ENCODE measurements at places on chromosomes 13 and 19. TPM values are rescaled to one million over a fixed set of nuclear protein-coding genes. Genes with fewer than 3 reads are reported as not detected.

TSKS gene
- total RNA-seq = not detected

FGF22 gene
- total RNA-seq = 0.35 TPM

TEX29 gene
- total RNA-seq = not detected

GPR4 gene
- 12.6 TPM for total RNA-seq

C19orf85 gene
- total RNA-seq = not detected

WDR62 gene
- total RNA-seq = 4.8 TPM

URAD gene
- total RNA-seq = not detected

NCCRP1 gene
- not detected for total RNA-seq

CLIP3 gene
- total RNA-seq = 14.0 TPM

DNA sequence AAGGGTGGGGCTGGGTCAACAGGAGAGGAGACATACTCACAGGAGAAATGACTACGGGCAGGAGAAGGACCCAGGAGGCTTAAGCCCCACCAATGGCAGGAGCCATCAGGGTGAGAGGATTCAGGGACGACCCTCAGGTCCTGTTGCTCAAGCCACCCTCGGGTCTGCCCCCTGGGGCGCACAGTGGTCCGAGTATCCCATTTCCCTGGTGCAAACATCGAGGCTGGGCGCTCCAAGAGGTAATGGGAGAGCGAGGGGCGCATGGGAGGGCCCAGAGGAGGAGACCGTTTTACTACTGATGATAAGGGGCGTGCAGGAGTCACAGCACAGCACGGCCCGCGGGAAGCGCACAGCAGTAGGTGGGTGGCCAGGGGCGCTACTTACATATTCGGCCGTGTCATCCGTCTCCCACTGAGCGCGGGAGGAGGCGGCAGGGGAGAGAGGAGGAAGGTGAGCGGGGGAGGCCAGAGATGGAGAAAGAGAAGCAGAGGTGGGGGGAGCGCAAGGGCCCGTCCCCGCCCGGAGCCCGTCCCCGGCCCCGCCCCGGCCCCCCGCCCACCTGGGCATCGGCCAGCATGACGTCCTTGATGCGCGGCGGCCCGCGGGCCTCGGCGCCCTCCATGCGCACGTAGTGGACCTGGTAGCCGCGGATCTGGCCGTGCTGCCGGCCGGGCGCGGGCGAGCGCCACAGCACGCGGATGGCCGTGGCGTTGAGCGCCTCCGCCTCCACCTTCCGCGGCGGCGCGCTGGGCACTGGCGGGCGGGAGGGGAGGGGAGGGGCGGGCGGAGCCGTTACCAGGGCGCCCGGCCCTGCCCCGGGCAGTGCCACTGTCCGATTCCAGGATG lies 111.5 kb downstream of the PTPRS start:
- DNase-seq = no peak

DNA sequence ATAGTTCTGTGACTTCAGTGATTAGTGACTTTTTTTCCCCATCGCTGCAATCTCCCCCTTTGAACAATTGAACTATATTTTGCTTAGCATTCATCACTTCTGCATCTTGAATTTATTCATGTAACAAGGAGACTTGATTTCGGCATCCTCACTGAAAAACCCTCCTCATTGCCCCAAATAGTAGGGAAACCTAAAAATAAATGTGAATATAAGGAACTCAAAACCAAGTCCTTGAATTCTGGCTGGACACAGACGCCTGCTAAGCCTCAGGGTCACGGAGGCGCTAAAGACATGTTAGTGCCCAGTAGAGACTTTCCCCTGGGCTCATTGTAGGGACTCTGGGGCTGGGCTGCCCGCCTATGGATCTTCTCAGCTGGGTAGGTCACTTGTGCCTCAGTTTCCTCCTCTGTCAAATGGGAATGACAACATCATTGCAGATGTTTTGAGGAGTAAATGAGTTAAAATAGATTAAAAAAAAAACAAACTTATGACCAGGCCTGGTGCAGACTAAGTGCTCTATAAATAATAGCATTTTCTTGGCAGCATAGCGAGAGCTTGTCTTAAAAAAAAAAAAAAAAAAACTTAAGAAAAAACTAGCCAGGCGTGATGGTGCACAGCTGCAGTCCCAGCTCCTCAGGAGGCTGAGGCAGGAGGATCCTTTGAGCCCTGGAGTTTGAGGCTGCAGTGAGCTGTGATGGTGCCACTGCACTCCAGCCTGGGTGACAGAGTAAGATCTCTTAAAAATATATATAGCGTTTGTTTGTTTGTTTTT lies 1.8 kb upstream of the ADGRE5 start:
- no peak for DNase-seq

- DNase-seq = no peak
These were observed 198.0 kb downstream of the PCDH17 start for GRCh38 chr13:57829496-57829895.

GRCh38 chr13:37097076-37097475 lies 8.4 kb downstream of the CSNK1A1L start:
- no peak for DNase-seq

DNA sequence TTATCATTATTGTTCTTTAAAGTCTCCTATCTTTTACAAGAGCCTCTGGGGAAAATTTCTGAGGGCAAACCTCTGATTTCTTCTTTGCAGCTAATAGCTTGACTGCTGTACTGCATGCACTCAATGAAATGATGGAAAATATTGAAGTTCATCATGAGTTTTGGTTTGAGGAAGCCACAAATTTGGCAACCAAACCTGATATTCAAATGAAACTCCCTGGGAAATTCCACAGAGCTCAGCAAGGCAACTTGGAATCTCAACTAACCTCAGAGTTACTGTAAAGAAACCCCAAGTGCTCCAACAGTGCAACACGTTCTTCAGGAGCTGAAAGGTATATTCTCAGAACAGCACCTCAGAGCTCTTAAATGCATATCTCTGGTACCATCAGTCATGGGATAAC lies 14.2 kb upstream of the RNF6 start:
- no peak for DNase-seq

- DNase-seq = no peak
These were observed 1.1 kb downstream of the SYDE1 start for GRCh38 chr19:15108145-15108844.

- no peak for DNase-seq
These were observed 219.9 kb downstream of the RFC3 start for GRCh38 chr13:34037636-34038540.

GRCh38 chr19:41701401-41702075 lies 6.9 kb upstream of the CEACAM5 start:
- DNase-seq = no peak

GRCh38 chr19:39064405-39064804 lies 19.8 kb upstream of the ACP7 start:
- DNase-seq = no peak

GRCh38 chr13:34322014-34322742 lies 504.2 kb downstream of the RFC3 start:
- DNase-seq = no peak

DNA sequence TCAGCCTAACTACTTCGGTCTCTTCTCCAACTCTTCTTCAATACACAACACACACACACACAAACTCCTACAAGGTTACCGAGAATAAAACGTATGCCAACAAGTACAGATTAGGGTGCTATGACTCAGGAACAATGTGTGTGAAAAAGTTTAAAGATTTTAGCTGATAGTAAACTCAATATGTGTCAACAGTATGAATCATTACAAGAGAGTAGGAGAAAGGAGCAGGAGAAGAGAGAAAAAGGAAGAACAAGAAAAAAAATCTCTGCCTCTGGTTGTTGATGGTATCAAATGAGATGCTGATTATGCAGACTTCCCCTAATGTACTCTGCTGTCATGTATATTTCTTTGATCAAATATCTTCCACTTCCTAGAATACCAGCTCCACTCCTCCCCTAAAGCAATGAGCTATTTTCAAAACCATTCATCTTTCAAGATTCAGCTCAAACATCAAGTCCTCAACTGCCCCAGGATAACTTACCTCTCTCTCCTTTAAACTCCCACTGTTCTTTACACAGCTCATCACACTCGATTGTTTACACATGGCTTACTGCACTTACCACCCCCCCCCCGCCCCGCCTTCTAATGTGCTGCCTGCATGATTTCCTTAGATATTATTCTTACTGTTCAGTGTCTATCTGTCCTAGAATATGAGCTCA lies 95.6 kb downstream of the FAM216B start:
- DNase-seq = no peak

DNA sequence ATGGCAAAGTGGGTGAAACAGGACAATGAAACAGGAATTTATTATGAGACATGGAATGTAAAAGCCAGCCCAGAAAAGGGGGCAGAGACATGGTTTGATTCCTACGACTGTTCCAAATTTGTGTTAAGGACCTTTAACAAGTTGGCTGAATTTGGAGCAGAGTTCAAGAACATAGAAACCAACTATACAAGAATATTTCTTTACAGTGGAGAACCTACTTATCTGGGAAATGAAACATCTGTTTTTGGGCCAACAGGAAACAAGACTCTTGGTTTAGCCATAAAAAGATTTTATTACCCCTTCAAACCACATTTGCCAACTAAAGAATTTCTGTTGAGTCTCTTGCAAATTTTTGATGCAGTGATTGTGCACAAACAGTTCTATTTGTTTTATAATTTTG lies 8.6 kb downstream of the CLN5 start:
- DNase-seq = no peak

DNA sequence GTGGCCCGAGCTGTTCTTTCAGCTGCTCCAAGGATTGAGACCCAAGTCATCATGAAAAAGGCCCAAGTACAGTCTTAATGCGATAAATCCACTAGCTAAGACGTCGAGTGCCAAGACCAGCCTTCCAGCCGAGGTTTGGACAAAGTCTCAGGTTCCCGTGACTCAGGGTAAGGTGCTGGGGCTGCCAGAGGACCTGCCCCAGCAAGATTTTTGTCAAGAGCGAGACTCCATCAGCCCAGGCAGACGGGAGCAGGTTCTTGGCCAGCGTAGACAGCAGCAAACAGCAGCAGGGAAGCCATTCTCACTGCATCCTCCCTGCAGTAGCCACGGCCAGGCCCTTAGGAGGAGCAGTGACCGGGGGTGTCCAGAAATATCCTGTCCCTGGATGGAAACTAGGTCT lies 3.4 kb downstream of the FEM1A start:
- no peak for DNase-seq

- DNase-seq = no peak
These were observed 504.3 kb downstream of the IRS2 start for GRCh38 chr13:109281903-109282635.

DNA sequence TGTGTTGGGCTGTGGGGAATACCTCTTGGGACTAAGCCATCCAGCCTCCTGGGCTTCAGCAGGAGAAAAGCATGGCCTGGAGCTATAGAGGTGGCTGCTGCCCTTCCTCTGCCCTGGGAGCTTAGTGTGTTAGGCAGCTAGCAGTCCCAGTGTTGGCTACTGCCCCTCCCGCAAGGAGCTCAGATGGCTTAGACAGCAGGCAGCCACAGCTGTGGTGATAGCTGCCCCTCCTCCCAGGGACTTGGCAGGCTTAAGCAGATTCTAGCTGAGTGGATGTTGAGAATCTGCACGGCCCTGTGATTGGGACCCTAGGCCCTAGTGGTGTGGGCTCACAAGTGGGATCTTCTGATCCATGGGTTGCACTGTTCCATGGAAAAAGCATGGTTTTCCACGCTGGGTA lies 264.5 kb downstream of the TDRD3 start:
- no peak for DNase-seq

DNA sequence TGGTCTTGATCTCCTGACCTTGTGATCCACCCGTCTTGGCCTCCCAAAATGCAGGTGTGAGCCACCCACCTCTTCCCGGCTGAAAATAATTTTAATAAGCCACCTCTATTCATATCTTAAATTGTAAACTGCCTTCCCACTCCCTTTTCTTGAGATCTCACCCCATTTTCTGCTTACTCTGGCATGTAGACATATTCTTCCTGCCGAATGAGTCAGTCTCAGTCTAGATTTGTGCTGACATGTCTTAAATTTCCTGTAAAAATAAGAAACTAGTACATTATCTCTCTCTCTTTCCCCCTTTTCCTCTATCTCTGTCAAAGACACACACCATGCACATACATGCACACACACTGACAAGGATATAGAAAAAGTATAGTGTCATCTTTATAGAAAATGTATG lies 60.9 kb downstream of the THSD1 start:
- no peak for DNase-seq

- DNase-seq = no peak
These were observed 13.0 kb upstream of the JUND start for GRCh38 chr19:18294467-18294864.

DNA sequence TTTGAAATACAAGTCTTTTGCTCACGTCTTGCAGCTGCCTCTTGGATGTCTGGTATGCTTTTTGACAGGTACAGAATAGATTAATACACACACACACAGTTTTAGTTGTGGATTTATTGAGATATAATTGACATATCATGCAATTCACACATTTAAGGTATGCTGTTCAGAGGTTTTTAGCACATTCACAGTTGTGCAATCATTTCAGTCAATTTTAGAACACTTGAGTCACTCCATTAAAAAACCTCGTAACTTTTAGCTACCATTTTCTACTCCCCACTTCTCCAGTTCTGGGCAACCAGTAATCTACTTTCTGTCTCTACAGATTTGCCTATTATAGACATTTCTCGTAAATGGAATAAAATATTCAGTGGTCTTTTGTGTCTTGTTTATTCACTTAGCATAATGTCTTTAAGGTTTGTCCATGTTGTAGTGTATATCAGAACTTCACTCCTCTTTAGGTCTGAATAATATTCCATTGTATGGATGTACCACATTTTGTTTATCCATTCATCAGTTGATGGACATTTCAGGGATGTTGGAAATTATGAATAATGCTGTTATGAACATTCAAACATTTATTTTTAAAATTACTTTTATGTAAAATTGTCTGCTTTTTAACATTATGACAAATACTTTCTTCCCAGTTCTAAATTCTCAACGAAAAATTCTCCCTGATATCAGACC lies 2.5 kb upstream of the ZMYM2 start:
- no peak for DNase-seq

- DNase-seq = no peak
These were observed 53.2 kb downstream of the GPALPP1 start for GRCh38 chr13:45042539-45042938.

DNA sequence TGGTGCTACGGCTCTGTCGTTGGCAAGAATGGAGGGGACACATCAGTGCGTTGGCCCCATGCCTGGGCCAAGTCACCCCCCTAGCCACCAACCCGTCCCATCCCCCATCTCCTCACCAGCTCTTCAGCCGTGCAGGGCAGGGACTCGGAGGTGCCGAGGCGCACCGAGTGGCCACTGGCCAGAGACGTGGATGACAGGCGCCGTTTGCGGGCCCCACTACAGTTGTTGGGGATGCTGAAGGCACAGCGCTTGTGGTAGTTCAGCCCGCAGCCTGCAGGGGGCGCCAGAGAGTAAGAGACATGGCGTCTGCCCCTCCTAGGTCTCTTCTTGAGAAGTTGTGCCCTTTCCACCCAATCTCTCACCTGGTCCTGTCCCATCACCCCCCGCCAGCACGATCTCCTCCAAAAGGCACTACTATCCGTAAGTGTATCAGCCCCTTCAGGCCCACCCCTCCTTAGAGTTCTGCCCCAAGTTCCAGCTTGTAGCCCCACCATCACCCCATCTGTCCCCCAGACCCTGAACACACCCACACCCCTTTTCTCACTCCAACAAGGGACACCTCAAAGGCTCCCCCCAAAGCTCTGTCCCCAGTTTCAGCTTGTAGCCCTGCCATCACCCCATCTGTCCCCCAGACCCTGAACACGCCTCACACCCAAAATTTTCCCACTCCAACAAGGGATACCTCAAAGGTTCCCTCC lies 12.4 kb downstream of the PRKD2 start:
- no peak for DNase-seq

GRCh38 chr13:58097831-58098230 lies 466.3 kb downstream of the PCDH17 start:
- no peak for DNase-seq

- no peak for DNase-seq
These were observed 20.7 kb downstream of the TDRD3 start for GRCh38 chr13:60417734-60418133.

All from glomerular endothelial cell (primary cell).